Right cardiac atrium (tissue), 5 donors: ENCODE measurements at places on chromosomes 2 and 18. TPM values are rescaled to one million over a fixed set of nuclear protein-coding genes. Genes with fewer than 3 reads are reported as not detected.

The SYT4 gene
- total RNA-seq: 1.0 TPM

DNA sequence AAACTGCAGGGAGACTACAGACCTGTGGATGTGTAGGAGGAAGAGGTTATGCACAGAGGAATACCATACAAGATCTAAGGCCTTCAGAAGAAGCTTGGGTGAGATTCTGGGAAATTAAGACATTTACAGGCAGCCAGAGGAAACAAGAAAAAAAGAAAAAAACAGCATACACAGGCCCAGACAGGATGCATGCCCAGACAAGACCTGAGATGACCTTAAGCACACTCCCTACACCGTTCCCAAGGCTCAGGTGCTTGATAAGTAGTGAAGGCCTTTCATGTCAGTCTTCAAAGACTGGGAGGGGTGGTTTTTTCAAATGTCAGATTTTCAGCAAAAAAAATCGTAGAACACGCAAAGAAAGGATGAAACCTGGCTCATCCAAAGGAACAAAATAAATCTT is 83.0 kb downstream of the CCDC138 start:
- no peak for DNase-seq

The CLEC4F gene
- total RNA-seq: 0.40 TPM

- no peak for DNase-seq
These were observed 139.1 kb upstream of the FHL2 start for GRCh38 chr2:105537920-105538319.

GRCh38 chr2:50722776-50723175 is 309.2 kb downstream of the NRXN1 start:
- no peak for DNase-seq

- no peak for DNase-seq
These were observed 371.9 kb downstream of the IRS1 start for GRCh38 chr2:226427538-226428307.

The CASP10 gene
- 5.3 TPM for total RNA-seq

The PROKR1 gene
- not detected for total RNA-seq

DNA sequence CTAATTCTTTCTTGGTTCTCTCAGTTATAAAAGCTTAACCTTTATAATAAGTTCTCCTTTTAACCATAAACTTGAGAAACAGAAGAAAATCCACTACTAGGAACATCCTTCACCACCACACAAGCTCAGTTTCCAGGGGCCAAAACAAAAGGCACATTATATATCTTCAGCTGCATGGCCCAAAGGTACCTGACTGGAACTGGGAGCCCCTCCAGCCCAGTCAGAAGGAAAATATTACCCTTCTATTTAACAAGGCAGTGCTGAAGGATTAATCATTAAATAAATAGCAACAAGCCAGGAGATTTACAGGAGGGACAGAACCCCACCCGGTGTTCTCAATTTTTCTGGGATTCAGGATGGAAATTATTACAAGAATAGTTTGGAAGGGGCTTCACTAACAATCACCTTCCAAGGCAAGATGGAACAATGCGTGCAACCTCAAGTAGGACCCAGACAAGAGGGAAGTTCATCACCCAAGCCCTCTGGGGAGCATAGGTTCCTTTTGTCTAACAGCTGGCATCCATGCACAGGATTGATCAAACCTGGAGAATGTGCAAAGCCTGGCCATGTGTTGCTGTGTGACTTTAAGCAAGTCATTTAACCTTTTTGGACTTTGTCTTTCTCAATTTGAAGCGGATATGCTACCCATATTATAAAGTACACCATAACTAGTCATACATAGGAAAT is 159.6 kb upstream of the SETBP1 start:
- no peak for DNase-seq

- no peak for DNase-seq
These were observed 307.1 kb upstream of the PIK3C3 start for GRCh38 chr18:41647914-41648313.

GRCh38 chr2:39007875-39008504 is 112.9 kb downstream of the SOS1 start:
- no peak for DNase-seq

The FBLN7 gene
- total RNA-seq: 1.9 TPM

The RNF25 gene
- 18.6 TPM for total RNA-seq

The CRYBA2 gene
- total RNA-seq: not detected

DNA sequence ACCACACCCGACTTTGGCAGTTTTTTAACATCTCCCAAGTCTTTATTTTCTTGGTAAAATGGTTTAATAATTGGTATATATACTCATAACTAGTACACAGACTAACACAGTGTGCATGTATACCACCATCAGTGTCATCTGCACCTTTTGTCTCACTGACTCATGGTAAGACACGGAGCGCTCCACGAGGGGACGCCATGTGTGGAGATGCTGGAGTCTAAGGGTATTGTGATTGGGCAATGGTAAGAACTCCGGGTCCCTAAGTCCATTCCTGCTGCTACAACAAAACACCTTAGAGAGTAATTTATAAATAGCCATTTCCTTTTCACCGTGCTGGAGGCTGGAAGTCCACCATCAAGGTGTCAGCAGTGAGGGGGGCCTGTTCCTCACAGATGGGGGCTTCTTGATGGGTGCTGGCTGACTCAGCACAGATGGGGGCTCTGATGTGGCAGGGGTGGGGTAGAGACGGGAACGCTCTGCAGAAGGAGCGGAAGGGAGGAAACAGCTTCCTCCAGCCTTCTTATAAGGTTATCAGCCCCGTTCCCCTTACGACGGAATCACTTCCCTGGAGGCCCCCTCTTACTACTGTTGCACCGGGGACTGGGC is 42.0 kb upstream of the EDAR start:
- DNase-seq: no peak

DNA sequence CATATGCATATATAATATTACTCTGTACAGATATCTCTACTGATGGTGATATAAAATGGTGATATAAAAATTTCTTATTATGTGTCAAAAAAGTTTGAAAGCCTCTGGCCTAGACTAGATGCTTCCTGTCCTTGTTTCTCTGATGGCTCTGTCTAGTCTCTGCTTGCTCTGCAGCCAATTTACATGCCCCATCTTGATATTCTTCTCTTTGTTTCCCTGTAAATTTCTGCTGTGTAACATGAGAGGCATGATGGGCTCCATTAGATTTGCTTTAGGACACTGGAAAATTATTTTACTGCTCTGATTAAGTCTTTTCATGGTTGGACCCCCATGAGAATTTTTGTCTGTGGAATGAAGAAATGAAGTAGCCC is 24.3 kb downstream of the BABAM2 start:
- DNase-seq: no peak

The CD302 gene
- 31.4 TPM for total RNA-seq

DNA sequence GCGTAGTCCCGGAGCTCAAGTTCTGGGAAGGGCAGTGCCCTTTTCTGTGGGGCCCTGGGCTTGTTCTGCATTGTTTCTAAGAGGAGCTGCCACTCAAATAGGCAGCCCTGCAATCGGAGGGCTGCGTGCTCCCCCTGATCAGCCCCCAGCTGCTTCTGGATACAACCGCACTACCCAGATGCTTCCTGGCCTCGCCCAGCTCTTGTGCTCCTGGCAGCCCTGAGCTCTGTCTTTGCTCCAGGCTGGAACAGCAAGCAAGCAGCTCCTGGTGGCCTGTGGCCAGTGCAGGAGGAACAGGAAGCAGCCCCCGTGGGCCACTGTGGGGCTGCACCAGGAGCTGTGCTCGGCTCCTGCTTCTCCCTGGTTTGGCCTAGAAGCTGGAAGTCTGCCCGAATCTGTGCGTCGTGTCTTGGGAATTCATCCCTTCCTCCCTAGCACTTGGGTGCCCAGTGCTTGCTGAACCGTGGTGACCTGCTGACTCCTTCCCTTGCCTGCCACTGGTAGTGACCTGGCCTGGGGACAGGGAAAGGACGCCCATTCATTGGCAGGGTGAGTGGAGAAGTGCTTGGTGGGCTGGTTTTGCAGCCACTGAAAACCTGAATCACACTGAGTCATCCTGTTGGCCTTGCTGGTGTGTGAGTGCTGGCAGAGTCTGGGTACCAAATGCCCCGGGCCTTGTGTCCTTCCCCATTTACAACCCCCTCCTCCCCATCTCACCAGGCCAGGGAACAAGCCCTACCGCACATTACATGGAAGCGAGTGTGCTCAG is 27.3 kb upstream of the NTSR2 start:
- DNase-seq: no peak

DNA sequence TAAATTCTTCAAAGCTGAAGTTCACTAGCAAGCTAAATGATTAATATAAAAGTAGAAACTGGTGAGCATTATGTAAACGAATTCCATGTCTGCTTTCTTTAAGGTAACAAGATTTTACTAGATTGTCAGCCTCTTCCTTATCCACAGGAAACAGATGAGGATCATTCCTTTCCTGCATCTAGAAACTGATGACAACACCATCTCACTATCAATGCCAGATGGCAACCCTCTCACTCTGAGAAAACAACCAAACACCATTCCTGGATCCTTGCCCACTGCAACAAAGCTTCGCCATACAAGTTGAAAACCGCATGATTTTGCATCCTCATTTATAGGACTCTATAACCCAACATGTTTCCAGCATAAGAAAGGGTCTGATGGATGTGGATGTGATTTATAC is 122.9 kb downstream of the ZNF521 start:
- peak; percentile 42 for DNase-seq

DNA sequence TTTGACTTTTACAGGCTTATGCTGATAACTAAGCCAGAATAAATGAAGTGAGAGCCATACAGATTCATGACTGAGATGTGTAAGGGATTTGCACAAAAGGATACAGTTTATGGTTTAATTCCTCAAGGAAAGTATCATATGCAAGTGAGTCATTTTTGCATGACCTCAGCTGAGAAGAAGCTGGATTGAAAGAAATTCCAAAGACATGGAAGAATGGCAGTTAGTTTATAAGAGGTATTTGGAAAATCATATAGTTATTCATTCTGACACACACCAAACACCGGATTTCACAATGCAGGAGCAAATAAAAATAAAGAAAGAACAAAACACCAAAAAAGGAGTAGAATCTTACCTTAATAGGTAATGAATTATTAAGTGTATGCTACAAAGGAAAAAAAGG is 83.2 kb upstream of the RND3 start:
- no peak for DNase-seq

- no peak for DNase-seq
These were observed 511.9 kb upstream of the TNP1 start for GRCh38 chr2:217371781-217372213.

- no peak for DNase-seq
These were observed 19.4 kb downstream of the CFLAR start for GRCh38 chr2:201135386-201135785.

The CCDC74B gene
- 0.72 TPM for total RNA-seq

- no peak for DNase-seq
These were observed 10.4 kb upstream of the SPATS2L start for GRCh38 chr2:200296118-200296517.

GRCh38 chr2:173202570-173202969 is 126.9 kb downstream of the MAP3K20 start:
- no peak for DNase-seq

DNA sequence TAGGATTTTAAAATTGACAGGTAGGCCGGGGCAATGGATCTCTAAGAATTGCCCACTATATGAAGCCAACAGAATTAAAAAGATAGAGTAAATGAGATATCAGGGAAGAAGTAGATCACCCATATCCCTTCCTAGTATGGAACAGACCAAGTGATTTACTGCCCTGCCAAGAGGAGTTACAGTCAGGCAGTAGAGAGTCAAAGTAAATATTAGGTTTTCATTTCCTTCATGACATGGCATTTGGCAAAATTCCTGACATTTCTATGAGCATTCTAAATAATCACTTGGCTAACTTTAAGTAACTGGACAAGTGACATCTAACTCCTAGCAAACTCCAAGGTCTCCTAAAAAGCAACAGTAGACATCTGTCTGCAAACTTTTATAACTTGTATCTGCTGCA is 33.5 kb downstream of the GALNT5 start:
- DNase-seq: no peak

DNA sequence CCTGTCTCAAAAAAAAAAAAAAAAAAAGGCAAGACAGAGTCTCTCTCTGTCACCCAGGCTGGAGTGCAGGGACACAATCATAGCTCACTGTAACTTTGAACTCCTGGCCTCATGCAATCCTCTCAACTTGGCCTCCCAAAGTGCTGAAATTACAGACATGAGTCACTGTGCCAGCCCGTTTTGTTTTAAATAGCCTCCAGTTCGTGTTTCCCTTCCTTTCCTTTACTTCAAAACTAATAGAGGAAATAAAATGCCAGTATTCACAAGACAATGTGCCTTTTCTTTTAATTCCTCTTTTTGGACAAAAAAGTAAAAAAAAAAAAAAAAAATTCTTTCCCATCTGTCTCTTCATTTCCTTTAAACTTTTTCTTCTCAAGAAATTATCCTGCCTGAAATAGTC is 54.5 kb upstream of the ACMSD start:
- no peak for DNase-seq

- DNase-seq: peak; percentile 73
These were observed 78.0 kb downstream of the CRIM1 start for GRCh38 chr2:36433311-36434217.

DNA sequence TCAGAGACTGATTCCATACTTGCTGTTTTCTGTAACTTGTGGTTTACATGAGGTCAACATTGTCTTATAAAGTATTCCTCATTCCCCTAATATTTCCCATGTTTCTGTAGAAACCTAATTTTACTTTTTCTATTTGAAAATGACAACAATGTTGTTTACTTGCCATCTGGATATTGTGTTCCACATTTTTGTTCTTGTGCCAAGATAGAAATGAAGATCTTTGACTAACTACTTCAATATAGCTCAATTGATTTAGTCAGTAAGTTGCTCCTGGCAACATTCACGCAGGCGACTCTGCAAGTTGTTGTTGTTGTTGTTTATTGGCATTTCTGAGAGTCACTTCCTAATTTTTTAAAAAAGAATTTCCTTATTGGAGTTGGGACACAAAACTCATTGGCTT is 69.5 kb downstream of the CAVIN2 start:
- no peak for DNase-seq

DNA sequence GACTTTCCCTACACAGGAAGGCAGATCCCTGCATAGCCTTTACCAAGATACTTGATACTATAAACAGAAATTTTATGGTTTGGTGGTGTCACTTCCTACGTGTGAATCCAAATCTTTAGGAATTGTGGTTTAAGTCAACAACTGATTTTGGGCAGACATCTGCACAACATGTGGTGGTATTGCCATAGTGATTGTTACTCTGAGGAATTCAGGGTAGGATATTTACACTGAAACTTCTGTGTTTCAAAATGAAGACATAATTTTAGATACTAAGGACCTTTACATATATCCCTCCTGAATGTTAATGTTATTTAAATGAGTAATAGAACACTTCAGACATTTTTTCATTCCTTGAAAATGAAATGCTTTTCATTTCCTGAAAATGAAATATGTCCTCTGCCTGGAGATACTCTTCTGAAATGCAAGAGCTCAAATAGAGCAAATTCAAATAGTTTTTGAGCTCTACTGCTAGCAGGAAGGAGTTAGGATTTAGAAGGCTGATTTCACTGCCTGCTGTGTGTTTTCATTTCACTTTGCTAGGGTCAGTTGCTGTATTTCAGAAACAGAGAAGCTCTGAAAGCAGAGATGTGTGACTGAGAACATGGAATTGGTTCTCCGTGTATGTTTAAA is 77.2 kb downstream of the MDH1 start:
- DNase-seq: no peak

The KCTD1 gene
- total RNA-seq: 49.6 TPM
